NCI-H345 (cell line): ENCODE measurements at places on chromosomes 12 and 14.

- peak; percentile 13 for DNase-seq
Measured at GRCh38 chr12:47082796-47083621, 3.2 kb upstream of the AMIGO2 start.

DNA sequence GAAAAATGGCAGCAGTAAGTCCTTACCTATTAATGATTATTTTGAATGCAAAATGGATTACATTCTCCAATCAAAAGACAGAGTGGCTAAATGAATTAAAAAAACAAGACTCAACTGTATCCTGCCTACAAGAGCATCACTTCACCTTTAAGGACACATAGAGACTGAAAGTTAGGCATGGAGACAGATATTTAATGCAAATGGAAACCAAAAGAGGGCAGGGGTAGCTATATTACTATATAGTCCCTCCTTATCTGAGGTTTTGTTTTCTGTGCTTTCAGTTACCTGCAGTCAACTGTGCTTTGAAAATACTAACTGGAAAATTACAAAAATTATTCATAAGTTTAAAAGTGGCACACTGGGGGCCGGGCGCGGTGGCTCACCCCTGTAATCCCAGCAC lies 17.2 kb downstream of the NECAP1 start:
- no peak for DNase-seq

DNA sequence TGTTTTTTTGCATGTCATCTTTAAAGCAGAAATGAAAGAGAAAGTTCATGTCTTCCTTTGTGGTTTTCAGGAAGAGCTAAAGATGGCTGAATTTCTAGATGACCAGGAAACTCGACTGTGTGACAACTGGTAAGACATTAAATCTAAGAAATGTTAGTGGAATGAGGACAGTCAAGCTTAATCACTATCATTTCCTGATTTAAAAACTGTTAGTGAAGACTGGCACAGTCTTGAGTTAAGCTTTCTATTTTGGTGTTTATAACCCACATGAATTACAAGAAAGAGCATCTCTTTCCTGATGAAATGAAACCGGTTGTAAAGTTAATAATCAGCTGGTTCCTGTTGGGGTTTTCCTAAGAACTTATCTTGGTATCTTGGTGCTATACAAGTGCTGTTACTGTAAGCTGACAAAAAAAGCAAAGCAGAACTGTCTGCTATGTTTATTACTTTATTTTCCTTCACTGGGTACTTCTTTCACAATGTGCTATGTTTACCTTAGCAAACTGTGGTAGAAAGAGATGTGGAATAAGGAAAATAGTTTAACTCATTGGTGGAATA lies 5.2 kb downstream of the TRAFD1 start:
- DNase-seq = no peak

DNA sequence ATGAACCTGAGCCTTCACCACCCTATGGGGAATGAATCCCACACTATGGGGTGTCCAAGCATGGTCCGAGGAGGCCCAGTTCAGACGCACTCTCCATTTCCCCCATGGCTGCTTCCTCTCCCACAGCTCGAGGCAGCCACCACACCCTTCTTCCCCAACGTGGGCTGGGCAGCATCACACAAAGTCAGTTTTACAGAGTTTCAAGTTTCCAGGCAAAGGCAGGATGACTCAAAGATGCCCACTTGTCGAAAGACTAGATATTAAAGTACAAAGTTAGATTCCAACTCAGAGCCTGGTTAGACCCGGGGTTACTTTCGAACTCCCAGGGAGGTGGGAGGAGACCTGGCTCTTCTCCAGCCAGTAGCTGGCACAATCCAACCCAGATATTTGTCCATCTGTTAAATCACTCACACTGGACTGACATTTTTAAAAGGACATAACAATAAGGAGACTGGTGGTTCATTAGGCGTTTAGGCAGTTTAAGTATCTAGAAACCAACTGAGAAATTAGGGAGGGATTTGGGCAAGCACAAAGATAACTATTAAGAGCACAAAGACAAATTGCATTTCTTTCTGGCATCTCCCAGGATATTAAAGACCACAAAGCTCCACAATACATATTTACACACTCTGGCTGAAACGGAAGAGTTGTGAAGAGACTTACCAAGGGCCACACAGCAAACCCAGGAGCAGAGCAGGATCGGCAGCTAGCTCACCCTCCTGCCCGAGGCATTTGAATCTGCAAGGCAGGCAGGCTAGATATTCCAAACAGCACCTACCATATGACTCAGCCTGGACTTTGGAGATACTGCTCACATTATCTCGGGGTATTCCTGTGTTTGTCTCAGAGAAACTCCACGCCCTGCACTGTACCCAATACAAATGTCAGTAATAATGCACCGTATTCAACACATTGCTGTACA lies 34.8 kb downstream of the TMCC3 start:
- DNase-seq = peak; percentile 35

- peak; percentile 13 for DNase-seq
Measured at GRCh38 chr12:39723831-39724230, 104.2 kb upstream of the ABCD2 start.

DNA sequence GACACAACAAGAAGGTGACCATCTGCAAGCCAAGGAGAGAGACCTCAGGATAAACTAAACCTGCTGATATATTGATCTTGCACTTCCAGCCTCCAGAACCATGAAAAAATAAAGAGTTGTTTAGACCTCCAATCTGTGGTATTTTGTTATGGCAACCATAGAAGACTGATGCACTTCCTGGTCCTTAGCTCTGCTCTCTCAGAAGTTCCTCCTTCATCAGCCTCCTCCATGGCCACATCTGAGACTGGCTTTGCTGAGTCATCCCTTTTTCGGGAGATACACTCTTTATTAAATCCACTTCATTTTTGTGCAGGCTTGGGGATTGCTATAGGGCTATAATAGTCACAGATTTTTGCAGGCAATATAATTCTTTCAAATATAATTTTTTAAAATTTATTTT lies 89.6 kb upstream of the ATF7IP start:
- no peak for DNase-seq

DNA sequence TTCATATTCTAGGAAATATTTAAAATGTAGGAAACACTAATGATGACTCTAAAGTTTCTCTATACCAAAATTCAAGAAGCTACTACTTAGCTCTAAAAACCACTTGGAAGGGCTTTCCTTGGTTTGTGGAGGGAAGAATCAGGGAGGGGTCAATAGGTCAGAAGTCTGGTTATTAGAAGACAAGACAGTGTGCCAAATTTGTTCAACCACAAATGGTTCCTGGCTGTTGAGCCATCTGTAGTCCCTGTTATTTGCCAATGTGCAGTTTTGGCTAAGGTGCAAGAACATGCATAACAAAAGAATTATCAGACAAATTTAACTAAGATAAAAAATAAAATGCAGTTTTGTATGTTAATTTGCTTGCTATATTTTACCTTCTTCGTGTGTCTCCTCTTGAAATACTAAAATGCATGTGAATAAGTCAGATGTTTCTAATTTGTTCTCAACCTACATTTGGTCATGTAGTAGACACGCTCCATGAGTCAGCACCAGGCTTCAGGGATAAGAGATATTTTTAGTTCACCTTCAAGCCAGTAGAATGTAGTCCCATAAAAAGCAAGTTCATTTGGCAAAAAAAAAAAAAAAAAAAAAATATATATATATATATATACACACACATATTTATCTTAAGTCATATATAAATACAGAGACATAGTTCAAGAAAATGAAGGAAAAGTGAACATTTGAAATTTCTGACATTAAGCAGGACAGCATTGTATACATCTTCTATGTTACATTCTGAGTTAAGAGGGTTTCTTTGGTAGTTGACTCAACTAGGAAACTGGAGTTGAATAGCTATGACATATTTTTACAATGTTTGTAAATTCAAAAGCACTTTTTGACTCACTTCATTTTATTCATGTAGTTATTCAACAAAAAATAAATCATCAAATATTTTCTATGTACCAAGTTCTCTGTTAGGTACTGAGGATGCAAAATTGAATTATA lies 123.3 kb downstream of the KCNC2 start:
- DNase-seq = no peak

DNA sequence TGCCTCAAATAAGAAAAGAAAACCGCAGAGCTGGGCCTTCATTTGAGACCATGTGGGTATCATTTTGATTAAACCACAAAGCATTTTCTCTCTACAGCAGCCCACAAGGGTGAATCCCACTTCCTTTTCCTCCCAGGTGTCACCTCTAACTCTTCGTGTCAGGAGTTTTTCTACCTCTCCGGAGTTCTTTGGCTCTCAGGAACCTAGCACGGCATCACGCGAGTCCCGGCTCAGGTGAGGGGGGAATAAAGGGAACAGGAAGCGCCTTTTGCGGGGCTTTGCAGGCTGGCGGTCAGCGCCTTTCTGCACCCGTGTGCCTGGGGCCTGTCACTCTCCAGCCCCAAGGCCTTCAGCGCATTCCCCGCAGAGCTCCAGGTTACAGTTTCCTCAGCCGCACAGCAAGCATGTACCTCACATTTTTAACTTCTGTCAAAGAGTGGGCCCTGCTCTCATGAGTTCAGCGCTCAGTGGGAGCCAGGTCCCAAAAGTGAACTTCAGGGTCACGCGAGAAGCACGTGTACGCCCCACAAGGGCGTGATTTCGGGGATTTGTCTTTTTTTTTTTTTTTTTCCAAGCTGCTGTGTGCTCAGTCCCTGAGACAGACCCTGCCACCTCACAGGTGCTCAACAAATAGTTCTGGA lies 740 bp upstream of the PRPF40B start:
- no peak for DNase-seq

GRCh38 chr12:42735861-42736361 lies 146.4 kb upstream of the PRICKLE1 start:
- no peak for DNase-seq

- peak; percentile 9 for DNase-seq
Measured at GRCh38 chr14:33617154-33617553, 333.7 kb downstream of the EGLN3 start.

DNA sequence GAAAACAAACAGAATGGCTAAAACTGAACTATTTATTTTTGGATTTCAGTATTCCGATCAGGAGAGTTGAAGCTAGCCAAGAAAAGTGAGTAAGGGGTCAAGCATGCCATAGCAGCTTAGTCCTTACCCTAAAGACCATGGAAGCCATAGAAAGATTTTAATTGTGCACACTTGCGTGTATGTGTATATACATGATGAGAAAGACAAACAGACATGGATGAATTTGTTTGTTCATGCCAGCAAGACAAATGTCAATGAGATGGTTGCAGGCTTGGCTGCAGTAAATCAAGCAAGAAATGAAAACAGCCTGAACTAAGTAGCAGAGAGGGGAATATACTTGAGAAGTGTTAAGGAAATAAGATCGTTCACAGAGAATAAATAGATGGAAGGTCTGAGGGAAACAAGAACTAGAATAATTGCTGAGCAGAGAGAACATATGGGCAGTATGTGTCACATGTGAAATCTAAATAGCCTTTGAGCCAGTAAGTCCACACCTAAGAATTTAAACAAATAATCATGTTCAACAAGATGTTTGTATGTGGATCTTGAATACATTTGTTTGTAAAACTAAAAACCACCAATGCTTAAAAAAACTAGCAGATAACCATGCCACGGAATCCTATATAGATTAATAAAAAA lies 14.8 kb downstream of the SNW1 start:
- no peak for DNase-seq

GRCh38 chr14:61168141-61168540 lies 113.0 kb downstream of the TMEM30B start:
- DNase-seq = no peak

GRCh38 chr12:92411687-92412086 lies 266.0 kb upstream of the BTG1 start:
- DNase-seq = no peak

DNA sequence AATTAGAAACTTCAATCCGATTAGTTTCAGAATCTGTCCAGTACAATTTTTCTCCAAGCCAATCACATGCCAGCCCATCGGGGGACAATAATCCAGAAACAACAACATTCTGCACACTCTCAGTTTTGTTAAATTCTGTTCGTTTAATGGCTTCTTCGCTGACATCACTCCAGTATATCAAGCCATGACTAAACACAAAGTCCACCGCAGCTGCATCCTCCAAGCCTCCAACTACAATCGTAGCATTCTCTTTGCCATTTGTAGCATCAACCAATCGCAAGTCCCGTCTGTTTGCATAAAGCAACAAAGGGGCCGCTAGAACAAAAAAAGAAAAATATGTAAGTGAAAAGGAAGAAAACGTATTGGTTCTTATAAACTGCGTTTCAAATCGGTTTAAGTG lies 22.5 kb downstream of the LRP6 start:
- no peak for DNase-seq

GRCh38 chr14:71625175-71625574 lies 307.1 kb upstream of the RGS6 start:
- no peak for DNase-seq

- peak; percentile 97 for DNase-seq
Measured at GRCh38 chr12:114894076-114894475, 210.1 kb upstream of the TBX3 start.

DNA sequence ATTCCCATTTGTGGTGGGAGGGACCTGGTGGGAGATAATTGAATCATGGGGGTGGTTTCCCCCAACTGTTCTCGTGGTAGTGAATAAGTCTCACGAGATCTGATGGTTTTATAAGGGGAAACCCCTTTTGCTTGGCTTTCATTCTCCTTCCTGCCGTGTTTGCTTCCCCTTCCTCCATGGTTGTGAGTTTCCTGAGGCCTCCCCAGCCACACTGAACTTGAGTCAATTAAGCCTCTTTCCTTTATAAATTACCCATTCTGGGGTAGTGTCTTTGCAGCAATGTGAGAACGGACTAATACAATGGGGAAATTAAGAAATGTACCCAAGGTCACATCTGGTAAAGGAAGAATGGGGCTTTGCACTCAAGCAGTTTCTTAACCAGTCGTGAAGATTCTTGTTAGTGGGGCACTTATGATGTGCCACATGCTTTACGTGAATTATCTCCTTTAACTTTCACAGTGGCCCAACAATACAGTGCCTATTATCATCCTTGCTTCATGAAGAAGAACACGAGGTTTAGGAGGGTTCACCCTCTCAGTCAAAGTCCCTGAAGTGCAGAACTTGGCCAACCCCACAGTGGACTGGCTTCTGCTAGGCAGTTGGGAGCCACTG lies 234.3 kb downstream of the EFCAB11 start:
- no peak for DNase-seq

GRCh38 chr14:67704484-67705089 lies 2.9 kb downstream of the RDH12 start:
- DNase-seq = peak; percentile 77

- no peak for DNase-seq
Measured at GRCh38 chr14:34981743-34982420, 910 bp upstream of the SRP54 start.

DNA sequence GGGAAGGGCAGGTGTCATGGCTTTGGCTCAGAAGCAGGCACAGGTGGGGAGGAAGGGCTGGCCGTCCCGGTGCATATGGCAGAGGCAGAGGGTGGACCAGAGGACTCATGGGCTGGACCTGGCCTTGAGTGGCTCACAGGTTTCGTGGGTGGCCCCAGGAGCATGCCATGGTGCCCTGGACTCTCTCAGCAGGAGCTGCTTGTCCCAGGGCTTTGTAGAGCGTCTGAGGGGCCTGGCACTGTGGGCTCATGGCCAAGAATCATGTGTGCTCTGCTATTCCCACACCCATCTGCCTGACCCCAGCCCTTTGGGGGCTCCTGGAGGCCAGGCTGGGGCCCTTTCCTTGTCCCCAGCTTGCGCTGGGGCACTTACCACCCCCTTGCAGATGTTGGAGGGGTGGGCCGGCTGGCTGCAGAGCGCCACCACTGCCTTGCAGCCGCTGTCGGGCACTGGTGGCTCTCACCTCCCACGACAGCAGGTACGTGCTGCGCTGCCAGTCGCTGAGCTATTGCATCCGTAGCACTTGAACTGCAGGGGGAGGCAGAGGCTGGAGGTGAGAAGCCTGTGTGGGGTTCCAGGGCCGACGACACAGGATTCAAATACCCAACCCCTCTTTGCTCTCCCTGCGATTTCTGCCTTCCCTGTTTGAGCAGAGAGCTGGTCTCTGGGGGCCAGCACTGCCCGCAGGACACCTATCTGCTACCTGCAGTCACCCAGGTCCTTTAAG lies 187.4 kb upstream of the PRMT8 start:
- DNase-seq = peak; percentile 85

- DNase-seq = no peak
Measured at GRCh38 chr14:65151609-65151956, 49.3 kb upstream of the MAX start.
